ENCODE measurements at places on chromosomes 11 and 22.

DNA sequence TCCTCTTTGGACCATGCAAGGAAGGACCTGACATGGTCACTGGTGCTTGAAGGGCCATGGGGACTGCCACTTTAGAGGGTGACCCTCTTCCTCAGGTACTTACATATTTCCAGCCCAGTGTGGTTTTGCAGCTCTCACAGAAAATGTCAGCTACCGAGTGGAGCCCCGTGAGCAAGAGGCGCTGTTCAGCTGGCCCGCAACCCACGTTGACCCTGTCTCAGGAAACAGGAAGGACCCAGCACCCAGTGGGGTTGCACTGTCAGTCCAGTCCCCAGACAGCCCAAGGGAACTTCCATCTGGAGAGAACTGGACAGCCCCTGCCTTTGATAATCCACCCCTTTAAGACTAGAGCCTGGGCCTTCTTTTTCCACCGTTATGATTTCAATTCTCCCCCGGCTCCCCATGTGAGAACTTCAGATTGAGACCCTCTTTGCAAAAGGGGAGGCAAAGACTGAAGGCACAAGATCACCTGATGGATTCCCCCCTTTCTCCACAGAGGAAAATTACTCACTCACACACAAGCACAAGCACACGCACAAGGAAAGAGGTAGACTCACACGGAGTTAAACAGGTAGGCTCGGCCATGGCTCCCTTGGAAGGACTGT is 3.4 kb downstream of the YPEL4 start:
- no peak overlapping the region for H3K4me3 ChIP-seq
- DNase-seq: no peak
- H3K27ac ChIP-seq: no peak overlapping the region
- H3K36me3 ChIP-seq: no peaks in the 10 kb centered on the region
- peaks cover 19% of the 10 kb centered on the region for H3K4me1 ChIP-seq

GRCh38 chr11:84780689-84781293 is 846.4 kb downstream of the DLG2 start:
- no peak for DNase-seq
- no peak overlapping the region for H3K27ac ChIP-seq
- H3K27me3 ChIP-seq: no peaks in the 10 kb centered on the region
- no peaks in the 10 kb centered on the region for H3K4me1 ChIP-seq
- H3K4me3 ChIP-seq: no peak overlapping the region

DNA sequence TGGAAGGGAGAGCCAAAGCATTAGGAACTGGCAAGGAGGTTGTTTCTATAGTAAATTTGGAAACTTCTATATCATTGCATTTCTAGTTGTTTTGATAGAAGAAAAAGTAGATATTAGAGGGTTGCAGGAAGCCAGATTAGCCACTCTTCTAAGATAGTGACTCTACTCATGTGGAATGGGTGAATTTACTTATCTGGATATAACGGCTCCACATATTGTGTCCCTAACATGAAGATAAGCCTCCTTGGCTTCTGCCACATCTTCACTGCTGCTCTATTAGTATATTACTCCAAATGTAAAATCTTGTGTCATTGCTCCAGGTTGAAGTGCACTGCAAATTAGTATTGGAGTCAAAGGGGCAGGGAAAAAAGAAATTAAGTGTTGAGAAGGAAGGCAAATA is 283.3 kb downstream of the CASP12 start:
- H3K27ac ChIP-seq: no peak overlapping the region
- H3K36me3 ChIP-seq: no peaks in the 10 kb centered on the region
- H3K4me1 ChIP-seq: no peaks in the 10 kb centered on the region
- no peak overlapping the region for H3K4me3 ChIP-seq
- no peak for DNase-seq

DNA sequence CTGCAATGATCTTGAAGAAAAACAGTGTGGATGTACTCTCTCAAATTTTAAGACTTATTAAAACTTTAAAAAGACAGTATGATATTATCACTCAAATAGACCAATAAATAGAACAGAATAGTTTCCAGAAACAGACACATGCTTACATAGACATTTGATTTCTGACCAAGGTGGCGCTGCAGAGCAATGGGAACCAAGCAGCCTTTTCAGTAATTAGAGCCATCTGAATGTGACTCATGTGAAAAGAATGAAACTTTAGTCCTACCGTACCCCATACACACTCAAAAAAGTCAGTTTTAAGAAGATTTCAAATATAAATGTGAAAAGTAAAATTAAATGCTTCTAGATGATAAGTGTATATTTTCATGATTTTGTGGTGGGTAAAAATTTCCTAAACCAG is 74.2 kb upstream of the MS4A8 start:
- H3K36me3 ChIP-seq: no peaks in the 10 kb centered on the region
- H3K27ac ChIP-seq: no peak overlapping the region
- DNase-seq: no peak
- no peaks in the 10 kb centered on the region for H3K4me1 ChIP-seq
- no peaks in the 10 kb centered on the region for H3K27me3 ChIP-seq
- H3K4me3 ChIP-seq: no peak overlapping the region

DNA sequence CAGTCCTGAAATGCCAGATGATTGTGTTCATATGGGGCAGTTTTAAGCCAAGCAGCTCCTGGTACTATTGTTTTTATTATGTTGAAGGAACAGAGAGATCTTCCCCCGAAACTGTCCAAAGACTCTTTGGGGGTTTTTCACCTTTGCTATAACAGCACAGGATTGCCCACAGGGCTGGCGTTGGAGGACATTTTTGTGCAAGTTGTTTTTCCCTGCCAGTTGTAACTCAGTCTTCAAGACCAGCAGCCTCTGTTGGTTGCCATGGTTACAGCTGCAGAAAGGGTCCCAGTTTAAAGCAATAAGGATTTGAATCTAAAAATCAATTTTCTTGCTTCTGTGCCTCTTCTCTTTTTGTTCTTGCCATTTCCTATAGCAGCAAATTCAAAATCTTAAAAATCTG is 45.4 kb upstream of the YWHAH start:
- DNase-seq: no peak
- H3K36me3 ChIP-seq: peaks cover 16% of the 10 kb centered on the region
- no peak overlapping the region for H3K4me3 ChIP-seq
- no peaks in the 10 kb centered on the region for H3K4me1 ChIP-seq
- H3K27ac ChIP-seq: no peak overlapping the region

GRCh38 chr11:112418438-112418837 is 157.8 kb upstream of the PLET1 start:
- no peak for DNase-seq
- H3K36me3 ChIP-seq: no peaks in the 10 kb centered on the region
- no peaks in the 10 kb centered on the region for H3K27me3 ChIP-seq
- no peak overlapping the region for H3K4me3 ChIP-seq
